ENCODE measurements at places on chromosomes 6 and 20.
A peak's percentile ranks its signal among the peaks of the same experiment; 100 is the strongest.

DNA sequence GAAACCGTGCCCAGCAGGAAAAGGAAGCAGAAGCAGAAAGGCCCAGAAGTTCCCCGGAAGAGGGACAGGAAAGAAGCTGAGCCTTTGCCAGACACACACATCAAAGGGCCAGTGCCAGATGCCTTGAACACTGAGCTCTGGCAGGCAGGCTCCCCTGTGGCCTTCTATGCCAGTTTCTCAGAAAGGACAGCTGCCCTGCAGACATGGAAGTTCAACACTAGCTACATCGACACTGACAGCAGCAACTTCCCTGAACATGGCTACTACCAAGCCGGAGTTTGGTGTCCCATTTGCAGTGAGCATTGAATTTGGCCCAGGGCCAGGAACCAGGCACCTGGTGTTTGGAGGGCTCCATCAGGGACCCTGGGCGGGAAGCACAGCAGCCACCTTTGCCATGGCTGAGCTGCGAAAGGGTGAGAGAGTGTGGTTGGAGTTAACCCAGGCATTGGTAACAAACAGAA is 8.0 kb upstream of the RAET1E start:
- no peak for DNase-seq

GRCh38 chr6:121730616-121731015 is 295.2 kb downstream of the GJA1 start:
- no peak for DNase-seq

- DNase-seq, result no peak
Measured at GRCh38 chr6:149200282-149200945, 117.1 kb upstream of the TAB2 start.

DNA sequence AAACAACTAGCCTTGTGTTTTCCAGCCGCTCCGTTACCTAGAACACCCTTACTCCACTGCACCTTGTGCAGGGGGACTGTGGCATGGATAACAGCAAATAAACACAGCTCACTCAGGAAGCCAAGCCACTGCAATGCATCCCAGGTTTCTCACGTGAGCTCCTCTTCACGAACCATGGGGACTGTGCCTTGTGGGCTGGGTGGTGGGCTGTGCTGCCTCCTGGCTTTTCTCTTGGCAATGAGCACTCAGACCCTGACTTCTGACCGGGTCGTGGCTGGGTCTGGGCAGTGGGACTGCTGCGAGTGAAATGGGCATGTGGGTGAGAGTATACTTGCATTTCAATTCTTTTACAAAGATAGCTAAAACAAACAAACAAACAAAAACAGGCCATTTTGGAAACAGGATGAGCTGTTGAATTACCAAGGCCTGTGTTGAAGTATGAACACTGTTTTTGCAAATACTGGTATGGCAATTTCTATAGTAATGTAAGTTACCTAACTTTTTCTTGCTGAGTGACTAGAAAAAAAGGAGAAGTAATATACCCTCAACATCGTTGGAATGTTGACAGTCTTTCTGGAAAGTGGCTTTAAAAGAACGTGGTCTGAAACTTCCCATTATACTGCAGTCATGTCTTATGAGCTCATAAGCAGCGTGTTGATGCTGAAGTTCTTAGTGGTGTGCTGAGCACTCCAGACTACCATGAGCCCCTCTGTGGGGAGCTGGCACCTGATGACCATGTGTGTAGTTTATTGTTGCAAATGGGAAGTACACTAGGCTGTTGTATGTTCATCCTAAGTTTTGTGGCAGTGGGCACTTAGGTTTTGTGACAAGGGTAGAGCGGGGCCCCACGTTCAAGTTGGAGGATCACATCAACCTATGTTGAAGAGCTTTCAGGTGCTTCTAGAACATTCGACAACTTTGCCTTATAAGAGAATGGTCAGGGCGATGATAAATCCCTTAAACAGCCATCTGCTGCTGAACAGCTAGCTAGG is 120.4 kb downstream of the ARMC2 start:
- DNase-seq, result no peak

DNA sequence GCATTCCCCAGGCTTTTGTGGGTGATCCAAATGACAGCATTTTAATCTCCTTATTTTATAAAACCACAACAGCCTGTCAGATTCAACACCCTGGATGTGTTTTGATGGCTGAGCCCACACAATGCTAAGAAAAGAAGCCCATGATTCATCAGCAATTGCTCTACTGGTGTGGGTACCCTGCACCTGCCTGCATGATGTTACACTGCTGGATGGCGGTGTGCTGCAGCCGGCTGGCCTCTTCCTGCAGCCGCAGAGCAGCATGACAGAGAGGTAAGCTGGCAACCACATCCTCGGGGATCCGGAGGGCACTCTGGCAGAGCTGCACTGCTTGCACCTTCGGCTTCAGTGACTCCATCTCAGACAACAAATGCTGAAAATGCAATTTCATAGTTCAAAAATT is 327.5 kb downstream of the SYNE1 start:
- no peak for DNase-seq

GRCh38 chr20:44501448-44501847 is 20.4 kb downstream of the SERINC3 start:
- no peak for DNase-seq

GRCh38 chr6:3291346-3291745 is 32.6 kb downstream of the PSMG4 start:
- no peak for DNase-seq

- DNase-seq, result no peak
Measured at GRCh38 chr6:5007531-5007930, 3.7 kb upstream of the RPP40 start.

DNA sequence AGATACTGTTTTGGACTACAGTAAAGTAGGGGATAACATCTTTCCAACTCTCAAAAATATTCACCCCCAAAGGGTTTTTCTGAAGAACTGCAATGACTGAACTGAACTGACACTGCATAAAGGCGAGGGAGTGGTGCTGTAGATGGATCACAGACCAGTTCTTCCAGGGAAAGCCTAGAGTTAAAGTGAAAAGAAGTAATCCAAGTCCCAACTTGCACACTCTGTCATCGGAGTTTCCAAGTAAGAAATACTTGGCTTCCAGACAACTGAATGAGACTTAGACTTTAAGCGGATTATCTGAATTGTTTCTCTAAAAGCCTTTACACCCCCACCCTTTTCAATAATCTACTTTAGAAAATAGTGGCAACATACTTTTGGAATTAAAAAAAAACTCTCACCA is 134.1 kb upstream of the PREP start:
- no peak for DNase-seq

DNA sequence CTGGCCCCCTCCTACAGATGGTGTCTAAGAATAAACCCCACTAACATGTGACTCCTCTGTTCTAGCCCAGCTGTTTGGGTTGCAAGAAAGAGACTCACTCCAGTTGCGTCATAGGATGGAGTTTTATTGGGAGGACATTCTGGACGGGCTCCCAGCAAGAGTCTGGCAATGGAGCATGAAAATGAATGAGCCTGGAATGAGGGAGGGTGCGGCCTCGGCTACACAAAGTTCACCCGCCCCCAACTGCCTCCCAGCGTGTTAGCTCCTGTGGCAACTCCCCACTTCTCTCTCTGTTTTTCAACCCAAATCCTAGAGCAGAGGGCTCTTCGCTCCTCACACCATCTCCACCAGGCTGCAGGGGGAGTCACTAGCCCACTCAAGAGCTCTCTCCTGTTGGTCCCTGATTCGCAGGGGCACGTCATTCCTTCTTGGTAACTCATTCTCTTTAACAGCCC is 5.1 kb upstream of the ADAM33 start:
- peak; percentile 73 for DNase-seq

DNA sequence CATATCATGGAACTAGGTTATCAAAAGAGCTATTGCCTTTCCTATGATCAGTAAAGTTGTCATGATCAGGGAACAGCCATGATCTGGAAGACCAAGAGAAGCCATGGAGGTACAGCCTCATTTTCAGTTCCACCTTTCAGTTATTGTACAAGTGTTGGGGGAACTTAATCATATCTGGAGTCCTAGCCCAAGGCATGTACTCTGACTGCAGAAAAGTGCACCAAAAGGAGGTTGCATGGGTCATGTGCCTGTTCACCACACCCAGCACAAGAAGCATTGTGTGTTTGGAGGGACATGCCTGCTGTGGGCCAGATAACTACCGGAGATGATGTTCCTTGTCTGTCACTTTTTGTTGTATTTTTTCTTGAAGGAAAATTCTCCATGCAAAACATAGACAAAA is 185.8 kb upstream of the MAN1A1 start:
- DNase-seq, result no peak

- DNase-seq, result no peak
Measured at GRCh38 chr20:34415079-34415478, 52.0 kb downstream of the ITCH start.

DNA sequence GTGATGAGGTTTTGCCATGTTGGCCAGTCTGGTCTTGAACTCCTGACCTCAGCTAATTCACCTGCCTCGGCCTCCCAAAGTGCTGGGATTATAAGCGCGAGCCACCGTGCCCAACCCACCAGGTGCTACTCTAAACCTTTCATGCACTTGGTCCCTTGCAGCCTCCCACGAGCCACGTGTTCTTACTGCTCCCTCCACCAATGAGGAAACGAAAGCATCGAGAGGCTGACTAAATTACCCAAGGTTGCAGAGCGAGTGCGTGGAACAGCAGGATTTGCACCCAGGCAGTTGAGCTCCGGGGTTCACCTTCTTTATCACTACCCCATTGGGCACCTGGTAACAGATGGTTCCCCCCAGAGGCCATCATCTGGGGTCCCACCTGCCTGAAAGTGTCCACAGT is 208.3 kb downstream of the LY86 start:
- DNase-seq, result no peak

DNA sequence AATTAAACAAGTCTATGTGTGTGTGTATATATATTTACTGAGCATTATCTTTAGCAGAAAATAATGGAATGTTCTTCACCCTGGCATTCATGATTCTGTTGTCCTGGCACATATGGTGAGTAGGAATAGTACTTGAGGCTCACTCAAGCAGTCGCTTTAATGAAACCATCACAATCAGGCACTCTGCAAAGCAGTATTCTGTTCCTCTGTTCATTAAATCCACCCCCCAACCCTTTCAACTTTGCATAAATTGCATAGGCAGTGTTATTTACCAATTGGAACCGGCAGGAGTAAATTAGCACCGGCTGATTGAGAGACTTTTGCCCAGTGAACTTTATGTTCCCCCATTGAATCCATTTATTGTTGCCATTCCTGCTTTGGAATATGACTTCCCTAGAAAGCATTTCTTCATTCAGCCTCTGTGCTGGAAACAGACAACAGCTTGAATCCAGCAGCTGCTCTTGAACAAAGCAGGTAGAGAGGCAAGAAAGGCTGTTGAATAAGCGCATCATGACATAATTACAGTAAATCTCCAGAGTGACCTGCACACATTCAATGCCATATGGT is 268.0 kb upstream of the RNF217 start:
- no peak for DNase-seq

- DNase-seq, result no peak
Measured at GRCh38 chr20:17374086-17374485, 147.2 kb downstream of the PCSK2 start.

GRCh38 chr6:78908621-78909020 is 41.3 kb downstream of the IRAK1BP1 start:
- DNase-seq, result no peak
